NCI-H187 treated with DMSO at 0.1 percent for 48 hours (cell line): ENCODE measurements at places on chromosomes 2 and 18.

- DNase-seq = no peak
Measured at GRCh38 chr2:57402096-57402495, 644.5 kb upstream of the VRK2 start.

DNA sequence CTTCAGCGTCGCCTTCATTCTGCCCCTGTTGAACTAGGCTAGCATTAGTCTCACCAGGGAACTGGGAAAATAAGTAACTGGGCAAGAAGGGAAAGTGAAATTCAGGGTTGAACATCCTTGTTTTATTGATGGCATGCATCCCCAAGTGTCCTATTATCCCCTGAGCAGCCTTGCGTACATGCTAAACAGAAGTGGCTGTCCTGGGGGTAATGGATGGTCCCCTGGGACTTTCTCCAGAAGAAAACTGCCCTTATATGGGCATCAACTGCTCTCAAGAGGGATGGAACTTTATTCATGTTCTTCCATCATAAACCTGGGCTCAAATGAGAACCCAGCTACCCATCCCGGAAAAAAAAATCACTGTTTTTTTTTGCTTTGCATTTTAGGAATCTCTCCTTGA, 11.8 kb upstream of the SMIM21 start:
- no peak for DNase-seq

- no peak for DNase-seq
Measured at GRCh38 chr2:23330214-23330613, 54.8 kb upstream of the KLHL29 start.

DNA sequence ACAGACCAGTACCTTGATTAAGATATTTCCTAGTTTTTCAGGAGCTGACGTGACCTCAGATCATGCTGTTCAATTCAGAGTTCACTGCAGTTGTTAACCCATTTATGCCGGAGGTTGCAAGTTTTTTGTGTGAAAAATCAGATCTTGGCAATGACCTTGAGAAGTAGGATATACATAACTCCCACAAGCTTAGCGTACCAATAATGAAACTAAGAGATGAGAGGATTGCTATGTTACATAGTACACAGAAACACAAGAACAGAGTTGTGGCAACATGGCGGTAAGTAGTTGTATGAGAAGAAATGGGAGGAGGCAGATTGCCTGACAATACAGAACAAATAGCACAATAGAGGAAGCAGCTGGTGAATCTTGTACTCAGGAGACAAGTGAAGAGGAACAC, 39.1 kb downstream of the PPIG start:
- no peak for DNase-seq

- DNase-seq = no peak
Measured at GRCh38 chr18:41517142-41517541, 437.9 kb upstream of the PIK3C3 start.

GRCh38 chr2:231533777-231534125, 3.5 kb upstream of the NMUR1 start:
- no peak for DNase-seq

DNA sequence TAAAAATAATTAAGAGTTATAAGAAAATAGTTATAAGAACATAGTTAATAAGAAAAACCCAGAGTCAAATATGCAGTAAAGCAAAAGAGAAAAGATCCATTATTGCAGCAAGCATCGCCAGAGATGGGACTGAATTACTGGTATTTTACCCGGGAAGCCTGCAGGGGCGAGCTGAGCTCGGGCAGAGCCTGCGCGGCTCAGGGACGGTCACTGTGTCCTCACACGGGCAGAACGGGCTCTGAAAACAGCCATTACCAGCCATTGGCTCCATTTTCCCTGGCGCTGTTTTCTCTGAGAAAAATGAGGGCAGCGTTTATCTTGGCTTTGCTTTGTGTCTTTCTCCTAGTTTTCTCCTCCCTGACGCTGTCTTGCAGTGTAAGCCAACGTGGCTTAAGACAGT, 95.3 kb upstream of the ALKAL2 start:
- DNase-seq = no peak

GRCh38 chr2:71216501-71216900, 10.4 kb downstream of the PAIP2B start:
- DNase-seq = no peak

- no peak for DNase-seq
Measured at GRCh38 chr2:238013806-238014205, 47.0 kb downstream of the UBE2F start.

DNA sequence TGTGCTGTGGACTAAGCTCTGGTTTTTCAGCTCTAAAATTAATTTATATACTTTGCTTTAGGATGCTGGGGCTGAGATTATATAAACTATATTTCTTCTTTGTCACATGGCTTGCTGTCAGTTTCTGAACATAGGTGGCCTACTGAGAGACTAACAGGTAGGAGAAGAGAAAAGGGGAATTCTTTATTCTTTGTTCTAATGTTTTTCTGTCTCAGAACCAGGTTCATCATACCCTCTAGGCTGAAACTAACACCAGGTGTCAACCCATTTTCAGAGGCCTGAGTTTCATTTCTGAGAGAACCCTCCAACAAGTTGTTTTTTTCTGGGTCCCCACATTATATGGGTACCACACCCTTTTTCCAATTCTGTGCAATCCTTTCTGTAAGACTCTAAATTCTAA, 843.6 kb downstream of the TRIB2 start:
- DNase-seq = no peak
